Gastrocnemius medialis (tissue), 4 donors: ENCODE measurements at places on chromosomes 7 and 10.
A peak's percentile ranks its signal among the peaks of the same experiment; 100 is the strongest.

DNA sequence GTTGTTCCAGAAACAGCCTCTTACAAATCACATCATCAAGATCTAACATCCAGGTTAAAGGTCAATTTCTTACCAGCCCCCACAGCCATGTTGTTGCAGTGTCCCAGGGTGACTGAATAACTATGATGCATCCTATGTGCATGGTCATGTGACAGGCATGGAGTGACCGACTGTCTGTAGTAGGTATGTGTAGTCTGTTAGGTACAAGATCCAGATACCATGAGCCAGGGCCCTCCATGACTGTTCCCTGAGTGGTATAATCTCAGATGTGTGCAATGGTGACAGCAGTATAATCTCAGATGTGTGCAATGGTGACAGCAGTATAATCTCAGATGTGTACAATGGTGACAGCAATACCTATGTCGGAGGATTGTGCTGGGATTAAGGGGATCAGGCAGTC is 8.8 kb downstream of the CDHR3 start:
- no peak for DNase-seq

DNA sequence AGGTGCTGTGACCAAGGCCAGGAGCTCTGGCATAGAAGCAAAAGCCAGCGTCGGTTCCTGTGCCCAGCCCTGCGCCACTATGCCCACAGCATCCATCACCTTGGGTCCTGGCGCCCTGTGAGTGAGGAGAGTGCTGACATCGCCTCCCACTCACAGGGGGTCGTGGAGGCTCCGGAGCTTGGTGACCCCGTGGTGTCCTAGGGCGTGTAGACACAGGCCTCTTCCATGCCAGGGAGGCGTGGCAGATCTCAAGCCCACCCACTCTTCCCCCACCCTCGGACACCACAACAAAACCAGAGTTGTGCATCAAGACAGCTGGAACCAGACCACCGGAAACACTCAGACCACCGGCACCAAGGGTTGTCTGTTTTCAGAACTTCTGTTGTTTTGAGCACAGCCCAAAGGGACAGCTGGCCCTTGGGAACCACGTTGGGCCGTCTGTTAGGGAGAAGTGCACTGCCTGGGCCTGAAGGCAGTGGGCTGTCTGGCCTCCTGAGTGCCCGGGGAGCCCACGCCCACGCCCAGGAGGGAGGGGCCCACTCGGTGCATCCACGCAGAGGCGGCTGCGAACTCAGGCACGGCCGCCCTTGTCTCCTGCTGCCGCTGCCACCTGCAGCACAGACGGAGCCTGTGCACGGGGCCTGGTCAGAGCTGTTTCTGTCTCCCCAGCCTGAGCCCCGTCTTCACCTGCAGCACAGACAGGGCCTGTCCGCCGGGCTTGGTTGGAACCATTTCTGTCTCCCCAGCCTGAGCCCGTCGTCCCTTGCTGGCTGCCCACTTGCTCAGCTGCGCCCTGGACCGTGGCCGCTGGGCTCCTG is 106.3 kb downstream of the INPP5A start:
- DNase-seq, result no peak

DNA sequence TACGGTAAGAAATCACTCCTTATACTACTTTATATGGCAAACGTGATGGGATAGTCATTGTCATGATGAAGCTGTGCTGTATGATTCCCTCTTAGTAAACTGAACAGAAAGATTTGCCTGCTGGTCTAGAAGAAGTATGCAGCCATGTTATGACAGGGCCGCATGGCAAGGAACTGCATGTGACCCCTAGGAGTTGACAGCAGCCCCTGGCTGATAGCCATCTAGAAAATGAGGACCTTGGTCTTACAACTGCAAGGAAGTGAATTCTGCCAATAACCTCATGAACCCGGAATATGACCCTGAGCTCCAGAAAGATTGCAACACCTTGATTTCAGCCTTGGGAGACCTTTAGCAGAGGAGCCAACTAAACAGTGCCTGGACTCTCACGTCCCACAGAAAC is 193.3 kb downstream of the SEMA3E start:
- DNase-seq, result no peak

- DNase-seq, result no peak
These were observed 48.9 kb downstream of the LRGUK start for GRCh38 chr7:134176037-134176350.

DNA sequence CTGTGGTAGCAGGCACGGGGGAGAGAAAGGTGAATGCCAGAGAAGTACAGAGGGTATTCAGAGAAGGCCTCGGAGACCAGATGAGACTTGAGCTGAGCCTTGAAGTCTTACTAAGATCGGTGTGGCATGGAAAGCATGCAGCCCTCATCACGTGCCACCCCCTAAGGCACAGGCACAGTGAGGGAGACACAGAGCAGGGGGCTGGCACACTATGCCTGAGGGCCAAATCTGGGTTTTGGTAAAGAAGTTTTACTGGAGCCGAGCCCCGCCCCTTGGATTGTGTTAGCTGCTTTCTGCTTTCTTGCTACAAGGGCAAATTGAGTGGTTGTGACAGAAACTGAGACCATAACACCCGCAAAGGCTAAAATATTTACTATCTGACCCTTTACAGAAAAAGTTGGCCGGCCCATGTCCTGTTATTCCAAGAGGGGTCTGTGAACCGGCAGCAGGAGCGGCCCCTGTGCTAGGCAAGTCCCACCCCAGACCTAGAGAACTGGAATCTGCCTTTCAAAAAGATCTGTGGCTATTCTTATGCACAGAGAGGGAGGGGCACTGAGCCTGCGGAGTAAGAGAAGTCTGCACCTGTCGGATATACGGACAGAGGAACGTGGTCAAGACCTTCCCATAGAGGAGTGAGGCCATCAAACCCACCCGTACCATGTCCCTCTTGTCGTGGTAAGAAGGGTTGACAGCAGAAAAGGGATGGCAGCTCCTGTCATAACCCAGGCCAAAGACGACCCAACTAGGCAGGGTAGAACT is 109.3 kb upstream of the RHEB start:
- DNase-seq, result no peak

DNA sequence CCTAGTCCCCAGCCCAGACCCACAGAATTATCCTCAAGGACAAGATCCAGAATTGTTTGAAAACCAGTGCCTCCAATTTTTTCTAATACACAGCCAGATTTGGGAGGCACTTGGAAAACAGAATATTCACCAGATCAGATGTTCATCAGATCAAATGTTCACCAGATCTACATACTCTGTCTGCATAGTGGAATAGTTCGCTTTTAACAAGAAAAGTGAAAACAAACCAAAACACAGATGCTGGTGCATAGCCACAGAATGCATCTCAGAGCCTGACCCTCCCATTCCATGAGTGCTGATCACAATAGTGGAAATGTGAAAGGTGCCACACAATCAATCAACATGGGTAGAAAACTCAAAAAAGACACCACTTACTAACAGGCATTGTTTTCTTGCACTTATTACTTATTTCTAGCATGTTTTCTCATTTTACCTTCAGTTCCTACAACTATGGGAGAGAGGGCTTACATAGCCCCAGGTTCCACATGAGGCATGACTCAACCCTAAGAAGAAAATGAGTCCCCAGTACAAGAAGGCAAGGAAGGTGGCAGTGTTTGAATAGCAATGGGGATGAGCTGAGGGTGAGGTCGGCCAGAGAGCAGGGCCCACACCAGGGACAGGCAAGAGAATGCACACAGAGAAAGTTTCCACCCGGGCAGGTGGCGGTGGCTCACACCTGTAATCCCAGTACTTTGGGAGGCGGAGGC is 432.7 kb upstream of the NFE2L3 start:
- no peak for DNase-seq

GRCh38 chr7:116762971-116763370 is 91.0 kb downstream of the MET start:
- DNase-seq, result no peak

GRCh38 chr7:44331682-44332081 is 6.3 kb upstream of the CAMK2B start:
- DNase-seq, result no peak

DNA sequence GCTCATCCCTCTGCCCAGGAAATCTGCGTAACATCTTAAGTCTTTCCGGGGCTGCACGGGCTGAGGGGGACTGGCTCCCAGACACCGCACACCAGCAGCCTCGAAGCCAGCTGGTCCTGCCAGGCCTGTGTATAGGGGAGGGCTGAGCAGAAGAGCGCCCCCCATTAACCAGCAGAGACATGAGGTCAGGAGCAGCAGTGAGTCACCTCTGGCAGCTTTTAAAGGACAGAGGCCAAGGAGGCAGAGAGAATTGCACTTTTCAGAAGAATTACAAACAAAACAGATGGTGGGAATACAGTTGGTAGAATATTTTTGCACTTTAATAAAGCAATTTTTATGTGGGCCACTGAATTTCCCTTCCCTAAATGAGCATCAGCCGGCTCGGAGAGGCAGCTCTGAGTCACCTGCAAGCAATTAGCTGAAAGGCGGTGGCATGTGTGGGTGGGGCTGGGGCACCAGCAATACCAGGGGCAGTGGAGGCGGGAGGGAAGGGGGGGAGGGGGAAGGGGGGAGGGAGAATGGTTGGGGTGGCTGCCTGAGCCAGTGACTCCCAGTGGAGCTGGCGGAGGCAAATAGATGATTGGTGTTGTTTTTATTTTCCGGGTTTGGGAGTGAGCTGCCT is 39.1 kb downstream of the GOLGA7B start:
- DNase-seq, result no peak

DNA sequence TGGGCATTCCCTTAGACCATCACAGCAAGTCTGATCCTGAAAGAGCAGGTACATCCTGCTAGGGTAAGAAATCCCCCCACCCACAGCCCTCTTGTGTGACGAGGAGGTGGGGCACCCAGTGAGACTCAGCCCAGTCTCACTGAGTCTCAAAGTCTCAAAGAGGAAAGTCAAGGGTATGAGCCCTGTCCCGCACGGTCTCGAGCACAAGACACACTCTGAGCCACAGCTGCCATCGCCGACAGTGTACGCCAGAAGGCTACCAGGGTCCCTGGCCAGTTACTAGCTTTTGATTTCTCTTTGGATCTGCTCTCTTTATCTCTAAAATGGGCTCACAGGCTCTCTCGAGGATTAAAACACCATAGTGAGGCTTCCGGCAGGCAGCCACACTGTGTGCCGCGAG is 190.2 kb downstream of the TNS3 start:
- no peak for DNase-seq

DNA sequence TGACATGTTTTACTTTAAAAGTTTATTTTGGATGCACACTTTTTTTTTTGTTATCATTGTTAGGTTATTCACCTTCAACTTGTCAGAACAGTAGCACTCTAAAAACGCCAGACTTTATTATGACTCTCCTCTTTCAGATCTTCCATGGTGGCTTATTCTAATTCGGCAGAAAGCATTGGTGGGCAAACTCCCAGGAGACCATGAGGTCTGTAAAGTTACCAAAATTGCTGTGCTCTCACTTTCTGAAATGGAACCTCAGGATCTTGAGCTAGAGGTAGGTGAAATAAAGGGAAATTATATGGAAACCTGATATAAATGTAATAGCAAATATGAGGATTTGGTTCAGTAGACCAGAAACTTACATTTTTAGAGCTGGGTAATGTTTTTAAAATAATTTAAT is 55.6 kb downstream of the INPP5F start:
- no peak for DNase-seq

DNA sequence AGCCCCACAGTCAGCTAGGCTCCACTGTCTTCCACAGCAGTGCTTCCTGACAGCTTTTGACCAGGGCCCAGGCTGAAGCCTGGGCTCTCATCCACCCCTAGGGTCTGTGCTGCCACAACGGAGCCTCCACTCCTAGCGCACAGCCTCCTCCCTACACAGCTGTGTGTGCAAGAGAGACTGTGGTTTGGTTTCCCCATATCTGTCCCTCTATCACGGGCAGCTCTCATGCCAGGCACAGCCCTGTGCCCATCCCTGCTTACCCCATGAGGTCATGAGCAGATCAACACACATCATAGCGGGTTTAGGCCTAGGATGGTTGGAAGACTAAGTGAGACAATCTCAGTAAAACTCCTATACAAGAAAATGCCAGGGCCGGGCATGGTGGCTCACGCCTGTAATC is 61.7 kb upstream of the PLXNA4 start:
- no peak for DNase-seq

GRCh38 chr10:89301721-89302445 is at the start of gene IFIT2:
Gene IFIT2, plus strand, starts transcription at chr10:89302046. Its CDS starts 78 bp downstream, at chr10:89302124.
- DNase-seq, result peak; percentile 29

DNA sequence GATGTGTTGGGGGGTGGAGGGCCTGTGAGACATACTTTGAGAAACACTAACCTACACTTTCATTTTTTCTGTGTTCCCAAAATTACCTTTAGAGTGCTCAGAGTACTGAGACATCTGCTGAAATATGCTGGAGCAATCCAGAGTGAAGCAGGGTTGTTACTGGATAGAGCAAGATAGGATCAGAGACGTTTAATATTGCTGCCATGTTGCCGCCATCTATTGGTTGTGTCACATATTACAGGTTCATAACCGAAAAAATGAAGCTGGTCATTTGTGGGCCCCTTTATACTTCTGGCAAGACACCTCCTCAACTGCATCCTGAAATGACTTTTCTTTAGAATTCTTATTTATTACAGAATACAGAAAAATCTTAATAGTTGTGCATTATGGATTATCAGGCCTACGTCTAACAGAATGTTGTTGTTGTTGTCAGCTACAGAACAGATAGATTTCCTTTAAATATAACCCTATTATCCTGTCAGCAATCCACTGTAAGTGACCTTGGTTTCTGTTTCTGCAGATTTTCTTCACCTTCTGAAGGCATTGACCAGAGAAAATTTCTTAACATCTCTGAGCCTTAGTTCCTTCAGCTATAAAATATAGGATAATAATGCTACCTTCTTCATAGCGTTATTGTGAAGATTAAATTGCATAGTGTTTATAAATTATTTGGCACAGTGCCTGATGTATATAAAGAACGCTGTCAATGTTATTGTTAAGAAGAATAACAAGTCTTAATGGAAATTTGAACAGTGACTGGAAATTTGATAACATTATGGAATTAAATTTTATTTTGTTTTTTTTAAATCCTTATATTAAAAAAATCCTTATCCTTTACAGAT is 16.2 kb upstream of the DLD start:
- peak; percentile 26 for DNase-seq

GRCh38 chr10:21174715-21175495 is 277.8 kb upstream of the NEBL start:
- no peak for DNase-seq

DNA sequence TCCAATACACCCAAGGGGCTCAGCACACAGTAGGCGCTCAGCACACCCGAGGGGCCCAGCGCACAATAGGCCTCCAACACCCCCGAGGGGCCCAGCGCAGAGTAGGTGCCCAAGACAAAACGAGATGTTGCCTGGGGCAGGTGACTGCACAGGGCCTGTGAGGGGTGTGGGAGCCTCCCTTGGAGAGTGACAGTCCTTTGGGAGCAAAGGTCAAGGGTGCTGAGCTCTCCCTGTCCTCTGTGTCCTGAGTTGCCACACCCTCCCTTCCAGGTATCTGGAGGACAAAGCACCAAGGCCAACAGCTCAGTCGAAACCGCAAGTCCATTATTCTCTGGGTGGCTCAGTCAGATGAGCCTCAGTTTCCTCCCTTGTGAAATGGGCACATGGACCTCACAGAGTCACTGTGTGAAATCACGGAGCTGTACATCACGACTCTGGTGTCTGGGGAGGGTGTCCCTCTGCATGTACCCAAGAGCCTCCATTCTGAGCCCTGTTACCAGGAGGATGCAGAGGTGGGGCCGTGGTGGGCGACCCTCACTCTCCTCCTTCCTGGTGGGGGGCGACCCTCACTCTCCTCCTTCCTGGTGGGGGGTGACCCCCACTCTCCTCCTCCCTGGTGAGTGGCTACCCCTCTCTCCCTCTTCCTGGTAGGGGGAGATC is 81.3 kb downstream of the FOXL3 start:
- DNase-seq, result no peak

- no peak for DNase-seq
These were observed 354.8 kb upstream of the CELF2 start for GRCh38 chr10:10662716-10663408.

- DNase-seq, result no peak
These were observed 5.2 kb upstream of the SEMA3C start for GRCh38 chr7:80924090-80924489.

- no peak for DNase-seq
These were observed 135.7 kb downstream of the DNAJB6 start for GRCh38 chr7:157472311-157473050.
